Neuronal stem cell (in vitro differentiated cells): ENCODE measurements at places on chromosomes 3 and 15.

DNA sequence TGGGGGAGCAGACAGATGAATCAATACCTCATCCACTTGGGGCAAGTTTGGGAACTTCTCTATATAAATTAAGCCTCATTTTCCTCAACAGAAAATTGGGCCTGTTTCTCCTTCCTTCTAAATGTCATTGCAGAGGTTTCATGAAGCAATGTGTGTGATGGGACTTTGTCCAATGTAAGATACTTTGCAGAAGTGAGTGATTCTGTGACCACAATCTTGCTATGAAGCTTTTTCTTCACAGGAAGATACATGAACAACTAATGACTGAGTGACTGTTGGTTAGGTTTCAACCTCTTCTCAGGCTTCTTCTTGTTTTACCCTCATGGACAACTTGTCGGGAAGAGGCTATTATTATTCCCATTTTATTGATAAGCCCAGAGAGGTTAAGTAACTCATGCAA lies 11.0 kb downstream of the TMEM45A start:
- H3K27me3 ChIP-seq, result no peaks in the 10 kb centered on the region
- no peaks in the 10 kb centered on the region for H3K4me1 ChIP-seq
- no peak overlapping the region for H3K27ac ChIP-seq
- no peak for DNase-seq
- no peak overlapping the region for H3K4me3 ChIP-seq
- H3K36me3 ChIP-seq, result no peaks in the 10 kb centered on the region

GRCh38 chr3:170162052-170162451 lies 19.5 kb downstream of the PHC3 start:
- no peak overlapping the region for H3K27ac ChIP-seq
- H3K4me1 ChIP-seq, result no peaks in the 10 kb centered on the region
- peaks cover 87% of the 10 kb centered on the region for H3K36me3 ChIP-seq
- no peaks in the 10 kb centered on the region for H3K27me3 ChIP-seq

DNA sequence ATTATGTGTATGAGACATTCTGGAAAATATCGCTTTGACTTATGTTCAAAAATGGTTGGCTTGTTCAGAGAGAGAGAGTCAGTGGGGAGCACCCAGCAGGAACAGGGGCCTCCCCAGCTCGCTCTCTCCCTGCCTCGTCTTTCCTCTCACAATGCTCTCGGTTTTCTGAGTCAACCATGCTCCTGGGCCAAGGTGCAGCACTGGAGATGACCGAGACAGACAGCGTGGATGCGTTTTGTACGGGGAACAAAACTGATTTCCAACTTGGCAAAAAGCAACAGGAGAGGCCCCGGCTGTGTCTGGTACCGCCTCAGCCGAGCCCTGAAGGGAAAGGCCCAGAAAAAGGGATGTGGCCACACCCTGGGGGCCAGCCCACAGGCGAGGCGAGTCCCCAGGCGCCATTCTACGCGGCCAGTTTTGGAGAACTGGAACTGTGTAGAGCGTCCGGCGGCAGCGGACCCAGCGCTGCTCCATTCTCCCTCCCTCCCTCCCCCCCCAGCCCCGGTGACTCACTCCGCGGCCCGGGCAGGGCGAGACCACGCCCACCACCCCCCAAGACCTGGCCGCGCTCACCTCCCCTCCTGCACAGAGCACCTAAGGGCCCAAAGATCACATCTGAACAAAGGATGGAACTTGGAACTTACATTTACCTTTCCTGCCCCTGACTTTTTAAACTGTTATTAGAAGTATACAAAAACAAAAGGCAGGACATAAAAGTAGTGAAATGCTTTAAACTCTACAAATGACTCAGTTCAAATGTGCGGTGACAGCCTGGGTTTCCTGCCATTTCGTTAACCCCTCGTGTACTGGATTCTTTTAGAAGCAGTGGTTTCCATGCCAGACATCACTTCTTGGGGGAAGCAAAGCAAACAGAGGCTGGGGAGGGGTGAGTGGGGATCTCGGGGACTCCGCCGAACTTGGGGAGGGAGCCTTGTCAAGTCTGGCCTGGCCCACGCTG lies 12.7 kb downstream of the ATP10A start:
- no peaks in the 10 kb centered on the region for H3K36me3 ChIP-seq
- H3K27me3 ChIP-seq, result no peaks in the 10 kb centered on the region
- H3K4me3 ChIP-seq, result peak overlapping the region; percentile 70
- peaks cover 18% of the 10 kb centered on the region for H3K4me1 ChIP-seq

DNA sequence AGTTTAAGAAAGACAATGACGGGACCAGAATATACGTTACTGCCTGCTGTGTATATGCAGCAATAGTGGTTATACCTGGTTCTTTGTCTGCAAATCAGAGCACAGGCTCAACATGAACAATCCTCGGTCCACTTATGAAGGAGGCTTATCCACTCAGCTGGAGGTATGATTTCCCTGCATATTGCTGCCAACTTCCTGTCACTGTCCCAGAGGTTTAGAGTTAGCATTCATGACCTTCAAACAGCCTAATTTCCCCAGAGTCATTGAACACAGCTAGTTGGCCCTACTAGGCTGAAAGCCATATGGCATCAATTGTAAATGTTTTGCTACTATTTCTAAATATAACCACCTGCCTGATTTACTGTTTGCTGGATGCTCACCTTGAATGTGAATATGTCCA lies 224.9 kb upstream of the ZNF717 start:
- no peak for DNase-seq
- H3K27ac ChIP-seq, result no peak overlapping the region

DNA sequence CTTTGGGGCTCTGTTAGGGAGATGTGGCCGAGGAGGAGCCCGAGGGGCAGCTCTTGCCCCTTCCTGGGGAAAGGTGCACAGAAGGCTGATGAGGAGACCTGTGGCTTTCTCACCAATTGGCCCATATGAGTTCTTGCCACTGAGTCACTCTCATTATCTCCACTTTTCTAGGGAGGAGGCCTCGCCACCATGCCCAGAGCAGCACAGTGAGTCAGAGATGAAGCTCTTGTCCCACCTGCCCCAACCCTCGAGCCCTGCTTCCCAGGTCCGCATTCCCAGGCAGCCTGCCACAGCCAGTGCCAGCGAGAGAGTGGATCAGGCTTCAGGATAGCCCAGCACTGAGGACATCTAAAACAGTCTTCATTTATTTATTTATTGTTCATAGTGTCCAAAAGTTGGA lies 53.5 kb downstream of the AMOTL2 start:
- DNase-seq, result no peak
- H3K27ac ChIP-seq, result no peak overlapping the region

- H3K36me3 ChIP-seq, result no peaks in the 10 kb centered on the region
- H3K4me3 ChIP-seq, result no peak overlapping the region
- peak overlapping the region; percentile 83 for H3K27ac ChIP-seq
- H3K27me3 ChIP-seq, result no peaks in the 10 kb centered on the region
Observed at GRCh38 chr3:66655671-66656070, 154.8 kb upstream of the LRIG1 start.

- H3K27ac ChIP-seq, result no peak overlapping the region
- peak overlapping the region; percentile 43 for H3K4me3 ChIP-seq
- H3K27me3 ChIP-seq, result no peaks in the 10 kb centered on the region
- no peaks in the 10 kb centered on the region for H3K36me3 ChIP-seq
- no peak for DNase-seq
- no peaks in the 10 kb centered on the region for H3K4me1 ChIP-seq
Observed at GRCh38 chr15:33045066-33045810, 149.3 kb downstream of the FMN1 start.

DNA sequence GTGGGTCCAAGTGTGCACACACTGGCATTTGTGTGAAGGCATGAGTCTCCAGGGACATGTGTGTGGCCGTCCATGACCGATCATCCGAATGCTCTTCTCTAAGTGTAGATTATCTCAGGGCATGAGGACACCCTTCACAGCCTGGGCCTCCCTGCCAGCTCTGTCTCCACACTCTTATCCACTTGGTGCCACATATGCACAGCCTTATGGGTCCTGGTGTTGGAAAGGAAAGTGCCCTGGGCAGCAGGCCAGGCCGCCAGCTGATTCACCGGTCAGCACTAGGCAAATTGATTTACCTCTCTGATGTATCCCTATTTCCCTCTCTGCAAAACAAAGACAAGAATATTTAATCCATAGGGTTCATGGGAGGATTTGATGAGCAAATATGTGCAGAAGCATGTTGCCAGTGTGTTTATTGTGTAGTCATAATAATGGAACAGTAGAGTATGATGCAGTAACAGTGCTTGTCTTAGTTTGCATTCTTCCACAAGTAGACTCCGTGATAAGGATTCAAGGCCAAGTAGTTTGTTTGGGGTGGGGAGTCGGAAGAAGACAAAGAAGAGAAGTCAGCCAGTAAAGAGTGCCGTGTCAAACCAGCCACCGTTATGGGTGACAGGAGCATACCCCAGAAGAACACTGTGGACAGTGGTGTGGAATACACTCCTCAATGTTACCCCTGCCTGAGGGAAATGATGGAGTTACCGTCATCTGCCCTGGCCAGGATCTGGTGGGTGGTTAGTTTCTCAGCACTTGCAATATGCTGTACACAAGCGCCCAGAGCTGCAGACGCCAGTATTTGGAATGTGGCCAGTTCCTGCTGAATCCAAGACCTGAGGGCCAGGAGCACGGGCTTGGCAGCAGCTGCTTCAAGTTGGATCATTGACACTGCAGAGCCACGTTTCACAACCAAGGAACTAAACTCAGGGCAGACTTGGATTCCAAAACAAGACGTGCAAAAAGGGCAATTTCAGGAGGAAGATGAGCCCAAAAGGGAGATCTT lies 85.1 kb downstream of the MTHFS start:
- no peak overlapping the region for H3K4me3 ChIP-seq
- no peaks in the 10 kb centered on the region for H3K27me3 ChIP-seq
- no peaks in the 10 kb centered on the region for H3K4me1 ChIP-seq
- DNase-seq, result no peak
- H3K36me3 ChIP-seq, result no peaks in the 10 kb centered on the region

- DNase-seq, result peak; percentile 59
- H3K4me3 ChIP-seq, result no peak overlapping the region
- no peak overlapping the region for H3K27ac ChIP-seq
Observed at GRCh38 chr15:72199721-72200212, 2.2 kb upstream of the GRAMD2A start.

DNA sequence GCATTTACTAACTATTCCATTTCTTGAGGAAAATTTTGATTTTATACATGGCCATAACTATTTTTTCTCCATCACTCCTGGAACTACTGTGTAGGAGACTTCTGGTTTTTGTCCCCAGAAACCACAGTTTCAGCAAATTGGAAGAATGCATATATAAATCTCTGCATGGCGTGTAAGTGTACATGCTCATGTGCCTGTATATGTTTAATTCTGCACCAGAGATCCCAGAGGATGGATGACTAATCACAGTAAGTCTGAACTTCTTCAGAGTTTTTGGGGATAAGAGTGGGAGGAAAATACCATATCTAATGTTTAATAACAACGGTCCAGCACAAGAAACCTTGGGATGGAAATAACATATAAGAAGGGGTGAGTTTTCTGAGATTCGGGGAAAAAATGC lies 10.9 kb upstream of the COL6A6 start:
- DNase-seq, result no peak
- no peaks in the 10 kb centered on the region for H3K36me3 ChIP-seq
- H3K4me1 ChIP-seq, result no peaks in the 10 kb centered on the region
- H3K27me3 ChIP-seq, result peaks cover 3% of the 10 kb centered on the region

DNA sequence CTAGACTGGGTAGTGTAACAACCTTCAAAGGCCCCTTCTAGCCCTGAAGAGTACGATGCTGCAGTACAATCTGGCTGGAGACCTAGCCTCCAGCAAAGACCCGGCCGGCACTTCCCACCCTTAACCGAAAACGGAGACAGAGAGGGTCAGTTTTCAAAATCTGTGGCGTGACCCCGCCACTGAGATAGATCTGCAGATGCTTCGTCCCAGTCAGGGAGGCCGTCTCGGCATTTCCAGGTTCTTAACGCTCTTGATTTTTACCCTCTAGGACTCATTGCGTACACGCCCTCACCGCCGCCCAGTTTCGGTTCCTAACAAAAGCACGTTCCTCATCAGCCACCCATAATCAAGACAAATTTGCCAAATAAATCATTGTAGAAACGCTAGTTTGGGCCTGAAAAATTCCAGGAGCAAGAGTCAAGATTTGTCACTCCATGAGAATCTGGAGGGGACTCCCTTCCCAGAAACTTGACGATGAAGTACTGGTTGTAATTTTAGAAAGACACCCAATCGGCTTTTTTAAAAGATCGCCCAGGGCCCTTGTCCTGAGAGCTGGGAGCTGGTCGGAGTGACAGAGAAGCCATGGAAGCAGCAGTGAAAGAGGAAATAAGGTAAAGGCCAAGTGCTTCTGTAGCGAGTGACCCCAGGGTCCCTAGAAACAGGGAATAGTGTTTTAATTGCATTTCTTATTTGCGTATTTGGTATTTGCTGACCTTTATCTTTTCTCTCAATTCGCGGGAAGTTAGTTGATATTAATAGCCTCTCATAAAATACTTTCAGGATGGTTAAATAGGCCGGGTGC lies 868 bp upstream of the TMEM87A start:
- peak overlapping the region; percentile 82 for H3K4me3 ChIP-seq
- peaks cover 29% of the 10 kb centered on the region for H3K36me3 ChIP-seq
- no peaks in the 10 kb centered on the region for H3K27me3 ChIP-seq
- H3K27ac ChIP-seq, result peak overlapping the region; percentile 82

- DNase-seq, result no peak
- no peaks in the 10 kb centered on the region for H3K27me3 ChIP-seq
- H3K36me3 ChIP-seq, result no peaks in the 10 kb centered on the region
- no peak overlapping the region for H3K27ac ChIP-seq
- no peak overlapping the region for H3K4me3 ChIP-seq
Observed at GRCh38 chr3:14212032-14212431, 33.4 kb downstream of the LSM3 start.

DNA sequence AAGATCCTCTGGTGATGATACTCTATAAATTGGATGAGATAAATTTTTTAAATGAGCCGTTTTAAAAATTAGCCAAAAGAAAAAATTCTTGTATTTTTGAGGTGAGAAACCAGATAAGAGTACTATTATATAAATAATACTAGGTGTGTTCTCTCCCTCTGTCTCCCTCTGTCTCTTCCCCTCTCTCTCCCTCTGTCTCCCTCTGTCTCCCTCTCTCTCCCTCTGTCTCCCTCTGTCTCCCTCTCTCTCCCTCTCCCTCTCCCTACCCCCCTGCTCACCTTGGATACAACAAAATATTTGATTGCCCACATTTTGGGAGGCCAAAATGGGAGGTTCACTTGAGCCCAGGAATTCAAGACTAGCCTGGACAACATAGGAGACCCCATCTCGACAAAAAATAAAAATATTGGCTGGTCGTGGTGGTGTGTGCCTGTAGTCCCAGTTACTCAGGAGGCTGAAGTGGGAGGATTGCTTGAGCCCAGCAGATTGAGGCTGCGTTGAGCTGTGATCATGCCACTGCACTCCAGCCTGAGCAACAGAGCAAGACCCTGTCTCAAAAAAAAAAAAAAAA lies 168.5 kb downstream of the TCF12 start:
- H3K4me1 ChIP-seq, result no peaks in the 10 kb centered on the region
- no peaks in the 10 kb centered on the region for H3K27me3 ChIP-seq
- H3K27ac ChIP-seq, result no peak overlapping the region
- DNase-seq, result no peak

GRCh38 chr15:100328796-100329195 lies 13.0 kb downstream of the ADAMTS17 start:
- no peak for DNase-seq
- H3K4me3 ChIP-seq, result no peak overlapping the region
- no peak overlapping the region for H3K27ac ChIP-seq
